Esophagus squamous epithelium (tissue), 5 donors: ENCODE measurements at places on chromosomes 5 and 9.

DNA sequence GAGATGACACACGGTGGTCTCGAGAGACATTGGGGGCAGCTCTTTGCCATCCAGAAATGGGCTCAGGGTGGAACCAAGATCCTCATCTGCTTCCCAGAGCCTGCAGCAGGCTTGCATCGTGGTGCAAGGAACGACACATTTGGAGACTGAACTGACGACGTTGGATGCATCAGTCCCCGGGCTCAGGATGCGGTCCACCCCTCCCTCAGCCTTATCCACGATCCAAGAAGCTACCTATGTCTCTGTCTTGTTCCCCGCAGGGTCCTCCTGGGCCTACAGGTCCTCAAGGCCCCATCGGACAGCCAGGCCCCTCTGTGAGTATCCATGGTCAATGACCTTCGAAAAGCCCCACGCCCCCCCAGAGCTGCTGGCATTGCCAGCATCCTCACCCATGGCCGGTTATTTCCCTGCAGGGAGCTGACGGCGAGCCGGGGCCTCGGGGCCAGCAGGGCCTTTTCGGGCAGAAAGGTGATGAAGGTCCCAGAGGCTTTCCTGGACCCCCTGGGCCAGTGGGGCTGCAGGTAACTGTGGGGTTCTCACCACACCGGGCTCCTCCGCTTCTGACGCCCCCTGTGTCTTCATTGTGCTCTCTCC lies 69.4 kb upstream of the FCN2 start:
- no peak for DNase-seq

DNA sequence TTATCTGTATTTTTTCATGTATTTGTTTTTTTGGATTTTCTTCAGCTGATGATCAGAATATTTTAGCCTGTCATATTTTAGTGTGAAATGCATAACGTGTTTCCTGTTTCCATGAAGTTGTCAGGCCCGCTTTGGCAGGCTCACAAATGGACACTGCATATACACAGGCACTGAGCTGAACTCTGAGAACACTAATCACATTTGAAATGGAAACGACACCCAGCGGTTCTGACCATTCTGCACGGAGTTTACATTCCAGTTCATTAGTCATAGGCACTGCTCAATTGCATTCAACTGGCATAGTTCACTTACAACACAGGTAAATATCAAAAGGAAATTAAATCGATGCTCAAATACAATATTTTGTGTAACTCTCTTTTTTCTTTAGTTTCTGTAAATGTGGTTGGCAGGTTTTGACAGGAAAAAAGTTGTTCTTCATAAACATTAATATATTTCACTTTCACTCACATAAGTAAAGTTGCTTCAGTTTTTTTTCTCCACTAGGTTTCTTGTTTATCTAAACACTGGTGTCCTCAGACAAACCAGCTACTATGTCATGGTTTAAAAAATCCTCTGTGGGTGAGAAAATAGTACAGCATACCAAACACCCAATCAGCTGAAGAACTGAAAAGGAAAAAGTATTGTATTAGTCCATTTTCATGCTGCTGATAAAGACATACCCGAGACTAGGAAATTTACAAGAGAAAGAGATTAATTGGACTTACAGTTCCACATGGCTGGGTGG lies 559.0 kb upstream of the DAP start:
- DNase-seq = no peak

DNA sequence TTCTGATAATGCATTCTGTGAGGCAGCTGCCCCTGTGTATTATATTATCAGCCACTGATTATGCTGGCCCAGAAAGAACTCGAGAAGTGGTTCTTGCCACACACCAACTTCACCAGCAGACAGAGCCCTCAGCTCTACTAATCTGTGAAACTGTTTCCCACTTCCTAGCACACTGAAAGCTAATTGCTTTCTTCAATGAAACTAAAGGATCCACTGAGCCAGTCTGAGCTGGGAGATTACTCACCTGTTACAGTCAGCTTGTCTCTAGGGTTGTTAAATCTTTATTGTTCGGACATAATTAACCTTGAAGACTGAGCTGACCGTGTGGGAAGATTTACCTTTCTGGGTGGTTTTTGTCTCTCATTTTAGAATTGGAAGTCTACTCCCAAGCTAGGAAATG lies 263.2 kb downstream of the KCTD16 start:
- DNase-seq = no peak

- DNase-seq = no peak
These were observed 20.7 kb upstream of the BASP1 start for GRCh38 chr5:17196697-17197096.

DNA sequence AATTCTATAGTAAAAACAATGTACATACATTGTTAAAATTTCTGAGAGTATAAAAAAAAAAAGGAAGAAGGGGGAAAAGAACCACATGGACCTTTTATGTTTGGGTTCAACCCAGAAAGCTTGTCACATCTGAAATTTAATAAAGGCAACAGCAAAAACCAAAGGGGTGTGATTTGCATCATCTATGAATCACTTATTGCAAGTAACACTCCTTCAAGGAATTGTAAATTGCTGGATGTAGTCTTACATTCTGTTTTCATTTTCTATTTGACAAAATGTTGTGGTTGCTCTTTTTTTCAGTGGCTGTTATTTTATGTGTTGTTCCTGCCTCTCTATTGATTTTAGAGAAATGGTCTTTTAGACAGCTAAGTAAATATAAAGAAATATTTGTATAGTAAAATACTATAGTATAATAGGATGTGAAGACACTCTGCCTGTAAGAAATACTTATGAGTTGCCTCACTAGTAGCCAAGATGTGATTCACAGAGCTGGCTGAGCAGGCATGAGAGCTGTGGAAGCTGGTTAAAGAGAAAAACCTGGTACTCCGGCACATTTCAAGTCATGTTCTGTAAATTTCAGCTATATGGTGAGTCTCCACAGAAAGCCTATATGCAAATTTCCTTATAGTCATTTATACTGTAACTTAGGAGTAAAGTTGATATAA lies 131.1 kb upstream of the CNTLN start:
- no peak for DNase-seq

- no peak for DNase-seq
These were observed 20.7 kb downstream of the NDUFS6 start for GRCh38 chr5:1821862-1822261.

GRCh38 chr9:128068386-128069205 lies 564 bp downstream of the SLC25A25 start:
- no peak for DNase-seq

DNA sequence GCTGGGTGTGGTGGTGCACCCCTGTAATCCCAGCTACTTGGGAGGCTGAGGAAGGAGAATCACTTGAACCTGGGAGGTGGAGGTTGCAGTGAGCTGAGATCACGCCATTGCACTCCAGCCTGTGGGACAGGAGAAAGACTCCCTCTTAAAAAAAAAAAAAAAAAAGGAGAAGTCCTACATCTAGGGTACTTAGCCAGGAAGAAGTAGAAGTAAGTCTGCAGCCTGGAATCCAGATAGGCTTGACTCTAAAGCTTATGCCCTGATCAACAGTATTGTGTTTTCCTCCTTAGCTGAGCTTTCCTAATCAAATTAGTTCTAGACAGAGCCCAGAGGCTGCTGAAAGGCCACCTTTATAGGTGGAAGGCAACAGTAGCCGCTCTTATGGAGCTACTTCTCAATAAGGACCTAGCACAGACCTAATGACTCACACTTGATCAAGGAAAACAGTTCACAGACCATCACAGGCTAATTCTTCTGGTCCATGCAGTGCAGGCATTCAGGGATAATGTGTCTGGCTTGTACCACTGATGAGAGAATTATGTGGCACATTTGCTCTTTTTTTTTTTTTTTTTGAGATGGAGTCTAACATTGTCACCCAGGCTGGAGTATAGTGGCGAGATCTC lies 105.5 kb upstream of the KLF4 start:
- DNase-seq = no peak

DNA sequence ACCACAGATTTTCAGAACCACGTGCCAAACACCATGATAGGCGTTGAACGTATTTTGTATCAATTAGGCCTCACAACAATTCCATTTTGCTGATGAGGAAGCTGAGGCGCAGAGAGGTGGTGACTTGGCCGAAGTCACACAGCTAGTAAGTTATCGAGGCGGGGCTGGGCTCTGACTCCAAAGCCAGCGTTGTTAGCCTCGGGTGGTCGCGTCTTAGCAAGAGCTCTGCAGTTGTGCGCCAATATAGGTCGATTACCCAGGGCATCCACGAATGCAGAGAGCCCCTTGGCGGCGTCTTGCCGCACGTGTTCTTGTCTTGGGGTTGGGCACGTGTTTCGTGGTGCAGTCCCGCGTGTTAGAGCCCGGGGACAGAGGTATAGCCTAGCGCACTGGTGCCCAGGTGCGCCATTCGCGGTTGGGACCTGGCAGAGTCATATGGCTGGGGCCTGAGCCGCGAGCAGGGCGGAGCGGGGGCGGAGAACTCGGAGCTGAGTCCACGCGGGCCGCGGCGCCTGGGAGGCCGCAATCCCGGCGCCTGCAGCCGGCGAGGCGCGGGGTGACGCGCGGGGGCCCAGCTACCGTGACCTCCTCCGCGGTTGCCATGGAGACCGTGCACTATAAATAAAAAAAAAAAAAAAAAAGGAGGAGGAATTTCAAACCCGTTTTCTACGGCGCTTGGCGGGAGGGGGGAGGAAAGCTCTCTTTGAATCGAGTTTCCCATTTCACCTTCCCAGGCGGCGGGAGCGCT lies 62.3 kb downstream of the CXXC5 start:
- DNase-seq = no peak

DNA sequence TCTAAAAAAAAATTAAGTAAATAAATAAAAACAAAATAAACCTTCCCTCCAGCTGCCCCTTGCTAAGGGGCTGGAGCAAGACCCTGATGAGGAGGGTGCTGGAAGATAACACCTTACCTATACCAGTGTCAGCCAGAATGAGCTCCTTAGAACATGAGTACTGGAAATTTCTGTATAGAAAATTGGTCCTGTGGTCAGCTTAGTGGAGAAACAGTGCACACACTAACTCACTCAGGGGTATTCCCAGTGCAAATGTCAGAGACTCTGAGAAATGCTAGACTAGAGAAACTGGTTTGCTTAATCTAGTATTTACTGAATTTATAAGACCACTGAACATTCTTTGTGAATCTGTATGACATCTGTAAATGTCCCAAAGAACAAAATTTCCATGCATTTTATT lies 62.1 kb upstream of the CTXN3 start:
- no peak for DNase-seq

- no peak for DNase-seq
These were observed 102.3 kb upstream of the GRIN3A start for GRCh38 chr9:101840694-101841188.

GRCh38 chr5:125609011-125609410 lies 814.2 kb upstream of the GRAMD2B start:
- DNase-seq = no peak

DNA sequence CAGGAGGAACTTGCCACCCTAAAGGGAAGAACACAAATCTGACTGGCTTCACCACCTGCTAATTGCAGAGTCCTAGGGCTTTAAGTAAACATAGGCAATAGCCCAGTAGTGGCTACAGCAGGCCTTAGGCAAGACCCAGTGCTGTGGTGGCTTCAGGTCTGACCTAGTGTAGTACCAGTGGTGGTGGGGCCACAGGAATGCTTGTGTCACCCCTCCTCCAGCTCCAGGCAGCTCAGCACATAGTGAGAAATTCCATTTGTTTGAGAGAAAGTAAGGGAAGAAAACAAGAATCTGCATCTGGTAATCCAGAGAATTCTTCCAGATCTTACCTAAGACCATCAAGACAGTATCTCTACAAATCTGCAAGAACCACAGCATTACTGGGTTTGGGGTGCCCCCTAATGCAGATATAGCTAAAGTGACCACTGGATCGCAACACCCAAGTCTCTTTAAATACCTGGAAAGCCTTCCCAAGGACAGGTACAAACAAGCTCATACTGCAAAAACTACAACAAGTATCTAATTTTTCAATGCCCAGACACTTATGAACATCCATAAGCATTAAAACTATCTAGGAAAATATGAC lies 102.6 kb upstream of the TRPM3 start:
- DNase-seq = no peak

- DNase-seq = no peak
These were observed 376.6 kb downstream of the EFNA5 start for GRCh38 chr5:107294211-107294550.
